Hematopoietic multipotent progenitor cell treated with erythropoietin and hydrocortisone succinate and interleukin-3 and kit ligand, for 4 days (in vitro differentiated cells): ENCODE measurements at places on chromosomes 6 and 20.

GRCh38 chr20:61879694-61880093 is 186.0 kb downstream of the TAF4 start:
- no peak for DNase-seq

DNA sequence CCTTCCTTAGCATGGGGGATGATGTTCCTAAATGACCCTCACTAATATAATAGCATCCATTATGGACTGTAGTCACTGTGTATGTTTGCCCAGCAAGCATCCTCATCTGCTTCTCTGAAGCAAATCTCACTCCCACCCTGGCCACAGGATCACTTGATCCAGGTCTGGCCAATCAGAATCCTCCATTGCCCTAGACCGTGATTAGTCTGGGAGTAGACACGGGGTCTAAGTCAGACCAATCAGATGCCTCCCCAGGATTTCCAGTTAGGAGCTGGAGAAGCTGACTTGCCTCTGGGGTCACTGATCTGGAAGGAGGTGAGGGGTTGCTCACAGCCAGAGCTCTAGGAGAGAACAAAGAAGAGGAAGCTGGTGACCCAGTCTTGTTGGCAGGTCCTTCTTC is 153.9 kb downstream of the DHX35 start:
- DNase-seq = no peak

DNA sequence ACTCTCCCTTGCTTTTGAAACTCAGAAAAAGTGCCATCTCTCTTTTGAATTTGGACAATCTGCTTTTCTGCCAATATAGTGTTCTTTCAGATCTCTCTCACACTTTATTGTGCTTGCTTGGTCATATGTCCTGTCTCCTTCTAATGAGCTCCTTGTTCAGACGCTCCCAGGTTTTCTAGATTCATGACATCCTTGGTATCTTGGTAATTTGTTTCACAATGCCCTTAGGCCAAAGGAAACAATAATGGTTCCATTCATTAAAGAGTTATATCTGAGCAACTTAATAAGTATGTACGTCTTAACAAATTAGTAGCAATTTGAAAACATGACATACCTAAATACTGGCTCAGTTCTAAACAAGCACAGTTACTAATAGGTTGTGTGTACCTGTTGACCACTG is 293.4 kb upstream of the SPTLC3 start:
- no peak for DNase-seq

DNA sequence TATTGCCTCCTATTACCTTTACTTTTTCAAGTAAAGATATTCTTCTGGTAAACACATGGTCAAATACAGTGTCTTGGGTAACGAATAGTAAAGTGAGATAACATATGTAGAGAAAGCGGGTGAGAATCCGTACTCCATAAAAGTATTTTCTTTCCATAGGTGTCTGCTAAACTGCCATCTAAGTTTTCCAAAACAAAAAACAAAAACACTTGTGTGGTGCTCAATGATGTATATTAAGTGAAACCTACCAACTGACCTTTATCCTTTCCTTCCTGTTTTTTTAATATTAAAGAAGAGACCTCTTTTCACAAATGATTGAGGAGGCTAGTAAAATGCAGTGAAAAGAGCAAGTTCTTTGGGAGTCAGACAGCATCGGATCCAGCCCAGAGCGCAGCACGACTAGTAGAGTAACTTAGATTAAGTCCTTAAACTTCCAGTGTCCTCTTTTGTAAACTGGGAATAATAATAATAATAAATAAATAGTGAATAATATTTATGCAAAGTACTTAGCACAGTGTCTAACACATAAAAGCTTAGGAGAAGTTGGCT is 437 bp upstream of the CDKAL1 start:
- DNase-seq = peak; percentile 13

GRCh38 chr6:109229536-109229935 is 134.2 kb downstream of the CEP57L1 start:
- peak; percentile 64 for DNase-seq
